GM23338 (cell line): ENCODE measurements at places on chromosomes 4 and X.
A peak's percentile ranks its signal among the peaks of the same experiment; 100 is the strongest.

- DNase-seq = no peak
Observed at GRCh38 chrX:65522739-65523372, 11.7 kb downstream of the LAS1L start.

GRCh38 chr4:105191621-105192210 is 45.0 kb downstream of the TET2 start:
- DNase-seq = peak; percentile 18

GRCh38 chr4:39227906-39228305 is 45.6 kb downstream of the WDR19 start:
- no peak for DNase-seq

- no peak for DNase-seq
Observed at GRCh38 chrX:150870487-150871340, 27.8 kb downstream of the CD99L2 start.

DNA sequence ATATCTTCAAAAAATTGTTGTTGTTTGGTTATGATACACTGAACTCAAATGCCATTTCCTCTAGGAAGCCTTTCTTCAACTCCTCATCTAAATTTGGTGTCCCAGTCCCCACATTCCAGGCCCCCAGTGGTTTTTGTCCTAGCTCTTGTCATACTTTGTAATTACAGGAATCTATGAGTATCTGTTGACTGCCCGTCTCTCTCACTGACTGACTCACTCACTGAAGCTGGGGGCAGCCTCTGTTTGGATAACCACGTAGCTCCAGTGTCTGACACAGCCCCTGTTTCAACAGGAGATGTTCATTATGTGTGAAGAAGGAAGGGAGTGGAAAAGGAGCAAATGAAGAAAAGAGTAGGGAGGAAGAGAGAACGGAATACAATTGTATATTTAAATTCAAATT is 284.1 kb upstream of the TENM3 start:
- no peak for DNase-seq
